ENCODE measurements at places on chromosomes 3 and 15.

GRCh38 chr15:69288531-69289341 is 10.0 kb upstream of the PAQR5 start:
- no peak for DNase-seq

- no peak for DNase-seq
These were observed 65.8 kb downstream of the AAGAB start for GRCh38 chr15:67188551-67189218.

DNA sequence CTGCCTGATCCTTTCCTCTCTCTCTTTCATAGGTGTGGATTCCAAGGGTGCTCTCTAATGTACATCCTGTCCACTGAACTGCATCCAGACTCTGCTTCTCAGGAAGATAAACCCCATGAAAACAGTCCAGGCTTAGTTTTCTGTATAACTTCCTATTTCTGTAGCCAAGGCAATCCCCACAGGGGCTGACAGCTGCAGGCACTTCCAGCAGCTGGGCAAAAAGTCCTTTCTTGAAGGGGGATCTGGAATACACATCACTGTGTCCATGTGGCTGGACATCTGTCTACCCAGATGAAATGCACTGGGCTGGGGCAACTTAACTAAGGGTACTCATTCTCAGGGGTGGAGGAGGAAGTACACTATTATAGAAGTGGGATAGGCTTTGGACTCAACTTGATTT is 72.2 kb downstream of the NR1D2 start:
- no peak for DNase-seq

DNA sequence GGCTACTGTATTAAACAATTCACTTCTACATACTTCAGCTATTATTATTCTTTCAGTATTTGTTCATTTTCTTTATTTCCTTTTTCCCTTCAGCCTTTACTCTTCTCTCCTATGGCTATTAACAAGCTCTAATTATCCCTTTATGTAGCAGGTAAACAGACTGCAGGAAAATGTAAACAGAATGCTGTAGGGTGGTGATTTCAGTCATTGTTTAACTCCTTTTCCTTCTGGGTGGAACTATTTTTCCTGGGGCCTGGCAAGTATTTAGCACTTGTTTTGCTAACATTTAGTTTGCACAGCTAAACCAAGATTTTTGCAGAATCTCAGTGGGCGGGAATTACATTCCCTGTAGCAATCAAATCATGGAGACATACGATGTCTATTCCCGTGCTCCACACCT is 14.4 kb downstream of the RARB start:
- no peak for DNase-seq

DNA sequence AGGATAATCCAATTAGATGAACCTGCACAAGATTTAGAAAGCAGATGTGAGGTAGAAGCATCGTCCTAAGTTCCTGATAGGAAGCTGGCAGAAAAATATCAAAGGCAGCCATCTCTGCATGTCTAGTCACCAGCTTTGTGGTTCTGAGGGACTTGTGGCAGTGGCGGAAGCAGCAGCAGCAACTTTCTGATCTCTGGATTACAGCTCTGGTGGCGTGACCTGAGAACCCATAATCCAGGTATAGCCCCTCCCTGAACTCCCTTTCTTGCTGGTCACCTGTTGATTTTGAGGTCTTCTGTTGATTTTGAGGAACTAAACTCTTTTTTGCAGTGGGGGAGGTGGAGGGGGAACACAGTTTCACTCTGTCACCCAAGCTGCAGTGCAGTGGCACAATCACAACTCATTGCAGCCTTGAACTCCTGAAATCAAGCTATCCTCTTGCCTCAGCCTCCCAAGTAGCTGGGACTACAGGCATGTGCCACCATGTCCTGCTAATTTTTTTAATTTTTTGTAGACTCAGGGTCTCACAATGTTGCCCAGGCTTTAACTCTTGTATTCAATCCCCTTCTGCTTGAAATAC is 7.9 kb downstream of the FSIP1 start:
- DNase-seq = no peak

Data from activated CD4-positive, alpha-beta T cell treated with anti-CD3 and anti-CD28 coated beads for 1 hour (primary cell).